Dermis lymphatic vessel endothelial cell (primary cell): ENCODE measurements at places on chromosomes 2 and 18. TPM values are rescaled to one million over a fixed set of nuclear protein-coding genes. Genes with fewer than 3 reads are reported as not detected.

Gene CGREF1
- total RNA-seq = 1.7 and 2.3 TPM in 2 replicates

Gene KCTD1
- 5.4 and 6.9 TPM in 2 replicates for total RNA-seq

Gene GAREM1
- under 0.01 and 0.17 TPM in 2 replicates for total RNA-seq

Gene RGPD3
- total RNA-seq = 0.11 and 0.17 TPM in 2 replicates

Gene UPP2
- not detected in 2 replicates for total RNA-seq

Gene BBS5
- 1.5 and 2.6 TPM in 2 replicates for total RNA-seq

Gene IGFBP5
- 0.54 and 2.0 TPM in 2 replicates for total RNA-seq

Gene NEU4
- under 0.01 TPM in 1 of 2 replicates, not detected in the other for total RNA-seq

Gene POTEC
- total RNA-seq = not detected in 2 replicates

Gene RAB6C
- total RNA-seq = under 0.01 TPM in 1 of 2 replicates, not detected in the other

Gene MYO5B
- 0.17 TPM in 1 of 2 replicates, not detected in the other for total RNA-seq

Gene CSRNP3
- 0.76 and 0.95 TPM in 2 replicates for total RNA-seq

Gene UBE2F
- total RNA-seq = 37.9 and 40.1 TPM in 2 replicates

Gene NEURL3
- total RNA-seq = 0.09 and 0.11 TPM in 2 replicates

Gene CCDC68
- total RNA-seq = 0.34 and 1.4 TPM in 2 replicates

Gene HOXD11
- total RNA-seq = 0.11 TPM in 1 of 2 replicates, not detected in the other

Gene ALLC
- total RNA-seq = not detected in 2 replicates

Gene TEKT4
- total RNA-seq = not detected in 2 replicates

Gene ONECUT2
- under 0.01 TPM in 1 of 2 replicates, not detected in the other for total RNA-seq
